A673 (cell line): ENCODE measurements at places on chromosomes 4 and X. TPM values are rescaled to one million over a fixed set of nuclear protein-coding genes. Genes with fewer than 3 reads are reported as not detected.

GRSF1 gene
- total RNA-seq: 58.5 and 63.2 TPM in 2 replicates

GRCh38 chrX:154096140-154097002 lies 1.1 kb downstream of the MECP2 start:
- DNase-seq: no peak

MCF2 gene
- 1.3 and 2.7 TPM in 2 replicates for total RNA-seq

- DNase-seq: peak; percentile 37
Measured at GRCh38 chr4:186081202-186081807, 12.3 kb downstream of the TLR3 start.

DNA sequence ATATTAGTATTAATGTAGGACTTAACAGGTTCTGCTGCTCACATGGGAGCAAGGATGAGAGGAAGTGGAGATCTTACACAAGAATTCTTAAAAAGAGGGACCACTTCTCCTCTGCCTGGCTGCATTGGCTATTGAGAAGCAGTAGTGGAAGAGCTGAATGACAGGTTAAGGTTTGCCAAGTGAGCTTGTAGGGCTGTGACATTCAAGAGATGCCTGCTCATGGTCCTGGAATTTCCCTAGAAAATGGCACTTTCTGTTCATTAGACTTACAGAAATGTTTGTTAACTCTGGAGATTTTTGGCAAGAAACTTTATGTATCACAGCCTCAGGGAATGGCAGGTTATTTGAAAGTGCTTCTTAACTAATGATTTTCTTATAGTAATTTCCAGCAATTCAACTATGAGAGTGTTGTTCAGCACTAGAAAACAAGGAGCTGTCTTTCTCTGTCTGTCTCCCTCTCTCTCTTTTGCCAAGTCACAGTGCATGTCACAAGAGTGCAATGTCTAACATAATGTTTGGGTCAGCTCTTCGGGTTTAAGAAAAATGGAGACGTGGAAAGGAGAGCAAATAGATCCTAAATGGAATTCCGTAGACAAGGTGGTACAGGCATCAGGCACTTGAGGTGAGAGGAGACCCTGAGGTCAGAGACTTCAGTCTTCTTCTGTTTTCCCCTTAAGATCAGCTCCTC lies 8.3 kb upstream of the NAP1L5 start:
- no peak for DNase-seq
